Sigmoid colon (tissue), 7 donors: ENCODE measurements at places on chromosomes 6 and 20. TPM values are rescaled to one million over a fixed set of nuclear protein-coding genes. Genes with fewer than 3 reads are reported as not detected.

DNA sequence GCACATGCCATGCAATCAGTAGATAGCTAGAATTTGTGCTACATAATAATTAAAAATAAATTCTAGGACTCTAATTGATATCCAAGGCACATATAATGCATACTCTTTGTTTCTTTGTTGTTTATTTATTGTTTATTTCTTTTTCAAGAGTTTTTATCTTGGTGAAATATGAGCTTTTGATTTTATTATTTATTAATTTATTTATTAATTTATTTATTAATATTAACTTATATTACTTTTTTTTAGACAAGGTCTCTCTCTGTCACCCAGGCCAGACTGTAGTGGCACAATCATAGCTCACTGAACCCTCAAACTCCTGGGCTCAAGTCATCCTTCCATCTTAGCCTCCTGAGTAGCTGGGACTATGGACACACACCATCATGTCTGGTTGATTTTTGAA, 519.9 kb downstream of the HAO1 start:
- DNase-seq, result no peak

GRCh38 chr6:149190224-149190831, 127.2 kb upstream of the TAB2 start:
- DNase-seq, result no peak

GRCh38 chr6:45718871-45719270, 296.8 kb downstream of the CLIC5 start:
- DNase-seq, result no peak

PPIL6 gene
- total RNA-seq, result 6.1 TPM

VGLL2 gene
- not detected for total RNA-seq

TMEM200A gene
- 0.71 TPM for total RNA-seq
